ENCODE measurements at places on chromosomes 7 and 10.

DNA sequence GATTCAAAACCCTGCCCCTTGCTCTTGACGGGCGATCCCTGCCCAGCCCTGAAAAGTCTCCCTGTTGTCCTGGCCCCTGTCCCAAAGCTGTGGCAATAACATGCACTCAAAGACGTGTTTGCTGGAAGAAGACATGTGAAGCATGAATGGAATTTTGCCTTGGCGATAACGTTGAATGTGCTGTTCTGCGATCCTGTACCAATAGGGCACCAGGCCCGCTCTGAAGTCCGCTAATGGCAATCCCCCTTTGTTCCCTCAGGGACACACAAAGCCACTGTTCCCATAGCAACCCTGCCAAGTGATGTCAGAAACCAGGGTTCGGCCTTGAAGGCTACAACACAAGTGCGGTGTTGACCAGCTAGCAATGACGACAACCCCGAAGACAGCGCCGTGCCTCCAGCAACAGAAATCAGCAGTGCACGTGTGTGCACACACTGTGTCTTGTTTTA is 284.6 kb downstream of the KLF6 start:
- no peak for DNase-seq

DNA sequence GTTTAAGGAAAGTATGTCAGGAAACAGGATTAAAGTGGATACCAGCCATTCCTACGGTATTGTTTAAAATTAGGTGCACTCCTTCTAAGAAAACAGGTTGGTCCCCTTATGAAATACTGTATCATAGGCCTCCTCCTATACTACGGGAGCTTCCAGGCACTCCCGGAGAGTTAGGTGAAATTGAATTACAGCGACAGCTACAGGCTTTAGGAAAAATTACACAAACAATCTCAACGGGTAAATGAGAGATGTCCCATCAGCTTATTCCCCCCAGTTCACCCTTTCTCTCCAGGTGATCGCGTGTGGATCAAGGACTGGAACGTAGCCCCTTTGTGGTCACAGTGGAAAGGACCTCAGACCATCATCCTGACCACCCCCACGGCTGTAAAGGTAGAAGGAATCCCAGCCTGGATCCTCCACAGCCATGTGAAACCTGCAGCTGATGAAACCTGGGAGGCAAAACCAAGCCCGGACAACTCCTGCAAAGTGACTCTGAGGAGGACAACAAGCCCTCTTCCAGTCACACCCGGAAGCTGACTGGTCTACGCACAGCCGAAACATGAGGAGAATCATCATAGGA is 25.1 kb upstream of the GHITM start:
- DNase-seq, result peak; percentile 28

DNA sequence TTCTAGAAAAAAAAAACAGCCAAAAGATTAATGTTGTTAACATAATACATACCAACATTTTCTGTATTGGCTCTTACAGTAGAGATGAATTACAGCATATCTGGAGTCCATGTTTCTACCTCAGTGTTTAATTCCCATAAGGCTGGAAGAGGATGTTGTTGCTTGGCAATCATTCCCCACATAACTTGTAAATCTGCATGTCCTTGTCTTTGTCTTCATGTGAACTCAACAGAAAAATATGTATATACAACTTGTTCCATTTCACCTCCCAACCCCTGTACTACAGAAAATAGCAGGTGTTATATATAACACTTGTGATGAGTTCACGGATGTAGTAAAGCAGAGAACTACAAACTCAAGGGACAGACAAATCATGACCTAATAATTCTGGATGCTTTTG is 160.9 kb upstream of the SEMA3C start:
- no peak for DNase-seq

DNA sequence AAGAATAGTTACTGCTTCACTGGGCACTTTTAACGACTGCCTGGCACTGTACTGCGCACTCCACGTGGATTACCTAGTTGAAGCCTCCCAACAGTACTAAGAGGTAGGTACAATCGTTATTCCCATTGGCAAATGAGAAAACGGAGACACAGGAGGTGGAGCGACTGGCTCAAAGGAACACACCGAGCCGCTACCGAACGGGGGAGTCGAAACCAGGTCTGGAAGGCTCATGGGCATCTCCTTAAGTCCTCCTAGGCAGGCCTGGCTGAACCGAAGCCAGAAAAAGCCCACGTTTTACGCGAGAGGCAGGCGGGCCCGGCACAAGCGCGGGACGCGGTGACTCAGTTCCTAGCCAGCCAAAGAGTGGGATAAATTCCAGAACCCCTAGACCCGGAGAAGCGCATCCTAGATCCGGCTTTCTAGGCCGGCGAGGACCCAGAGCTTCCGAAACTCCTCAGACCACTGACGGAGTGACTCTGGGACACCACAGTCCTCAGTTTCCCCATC is 472 bp downstream of the PDAP1 start:
- DNase-seq, result peak; percentile 43

GRCh38 chr7:155455132-155455693 is 2.7 kb upstream of the EN2 start:
- DNase-seq, result no peak
